ENCODE measurements at places on chromosomes 5 and 9.

- no peak for DNase-seq
Observed at GRCh38 chr9:100534401-100534800, 43.5 kb upstream of the CAVIN4 start.

GRCh38 chr5:45454114-45454513 lies 242.1 kb downstream of the HCN1 start:
- DNase-seq: peak; percentile 31

DNA sequence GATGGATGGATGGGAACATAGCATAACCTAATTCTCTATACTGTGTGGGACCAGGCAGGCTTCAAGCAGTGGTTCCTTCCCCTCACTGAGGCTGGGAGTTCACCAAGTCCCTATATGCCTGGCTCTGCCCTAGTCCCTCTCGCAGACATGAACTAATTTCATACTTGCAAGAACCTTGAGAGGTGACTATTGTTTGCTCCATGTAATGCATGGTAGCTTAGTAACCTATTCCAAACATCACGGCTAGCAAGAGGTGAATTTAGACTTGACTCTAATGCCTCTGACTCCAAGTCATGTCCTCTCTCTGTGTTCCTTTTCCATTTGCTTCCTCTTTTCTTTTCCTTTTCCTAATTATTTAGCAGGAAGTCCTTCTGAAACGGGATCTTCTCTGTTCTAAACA lies 25.9 kb upstream of the ERMP1 start:
- DNase-seq: no peak

DNA sequence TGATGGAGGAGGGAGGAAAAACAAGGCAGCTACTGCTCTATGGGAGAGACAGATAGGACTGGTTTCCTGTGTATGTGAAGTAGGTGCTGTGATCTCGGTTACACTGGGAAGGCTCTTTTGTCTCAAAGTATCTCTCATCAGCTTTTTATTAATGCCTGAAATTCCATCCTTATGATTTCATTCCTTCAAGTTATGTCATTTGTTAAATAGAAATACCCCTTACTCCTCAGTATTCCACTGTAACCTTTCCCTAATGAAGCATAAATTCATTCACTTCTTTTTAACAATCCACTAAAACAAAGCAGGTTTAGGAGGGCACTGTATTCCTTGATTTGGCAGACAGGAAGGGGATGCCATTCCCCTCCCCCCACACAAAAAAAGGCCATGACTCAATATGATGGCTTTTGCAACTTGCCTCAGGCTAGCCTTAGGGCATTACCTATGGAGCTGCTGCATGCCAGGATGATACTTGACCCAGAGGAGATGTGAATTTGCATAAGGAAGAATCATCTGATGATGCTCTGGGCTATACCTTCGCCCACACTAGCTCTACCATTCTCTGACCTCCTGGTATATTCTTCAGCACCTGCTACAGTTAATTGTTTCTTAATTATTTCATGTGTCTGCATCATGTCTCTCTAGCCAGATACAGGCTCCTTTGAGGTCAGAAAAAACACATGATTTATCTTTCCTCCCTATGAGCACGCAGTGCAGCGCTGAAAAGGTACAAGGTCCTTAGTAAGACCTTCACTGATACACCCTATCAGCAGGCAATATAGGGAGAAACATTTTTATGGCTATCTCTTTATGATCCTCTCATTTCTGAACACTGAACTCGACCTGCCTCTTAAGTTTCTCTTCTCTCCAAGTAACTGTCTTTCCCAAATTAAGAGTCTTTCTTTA lies 26.3 kb downstream of the NR3C1 start:
- no peak for DNase-seq

DNA sequence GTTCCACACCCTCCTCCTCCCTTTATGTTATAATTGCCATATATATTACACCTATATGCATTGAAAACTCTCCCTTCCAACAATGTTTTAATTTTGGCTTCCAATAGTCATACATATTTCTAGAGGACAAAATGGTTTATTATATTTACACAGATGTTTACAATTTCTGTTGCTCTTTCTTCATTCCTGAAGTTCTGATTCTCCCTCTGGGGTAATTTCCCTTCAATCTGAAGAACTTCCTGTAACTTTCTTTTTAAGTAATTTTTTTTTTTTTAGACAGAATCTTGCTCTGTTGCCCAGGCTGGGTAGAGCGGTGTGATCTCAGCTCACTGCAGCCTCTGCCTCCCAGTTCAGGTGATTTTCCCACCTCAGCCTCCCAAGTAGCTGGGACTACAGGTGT lies 173.0 kb upstream of the MAP1B start:
- no peak for DNase-seq

GRCh38 chr5:132063090-132063911 lies 2.8 kb downstream of the IL3 start:
- DNase-seq: no peak

DNA sequence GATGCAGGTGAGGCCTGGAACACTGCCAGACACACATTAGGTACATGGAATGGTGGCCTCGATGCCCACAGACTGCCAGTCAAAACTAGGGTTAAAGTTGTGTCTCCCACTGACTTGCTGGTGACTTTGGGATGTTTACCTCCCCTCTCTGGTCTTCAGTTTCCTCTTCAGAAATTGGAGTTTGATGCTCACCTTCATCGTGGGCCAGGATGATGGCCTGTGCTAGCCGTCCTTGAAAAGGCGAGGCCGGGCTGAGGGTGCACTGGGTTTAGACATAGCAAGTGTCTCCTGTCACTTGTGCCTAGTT lies 49.0 kb upstream of the FOXE1 start:
- DNase-seq: no peak
